Activated T-cell treated with anti-CD3 and anti-CD28 coated beads, Interleukin-2, amount 50 U/mL, for 72 hours (primary cell): ENCODE measurements at places on chromosomes 1 and 21.

- no peak for DNase-seq
These were observed 67.6 kb downstream of the POFUT2 start for GRCh38 chr21:45220071-45220481.

DNA sequence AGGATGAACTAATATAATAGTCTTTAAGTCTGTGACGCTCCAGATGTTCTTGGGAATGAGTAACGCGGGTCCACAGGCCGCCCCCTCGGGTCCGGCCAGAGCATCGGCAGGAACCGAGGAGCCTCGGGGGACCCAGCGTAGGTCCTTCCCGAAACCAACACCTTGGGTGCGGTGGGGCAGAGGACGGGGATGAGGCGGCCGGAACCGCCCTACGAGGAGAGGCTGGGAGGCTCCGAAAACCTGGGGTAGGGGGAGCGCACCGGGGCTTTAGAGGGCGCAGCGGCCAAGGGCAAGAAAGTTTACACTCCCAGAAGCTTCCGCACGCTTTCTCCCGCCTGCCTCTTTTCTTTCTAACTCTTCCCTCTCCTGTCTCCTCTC, 7.1 kb downstream of the DMRTA2 start:
- DNase-seq: no peak

DNA sequence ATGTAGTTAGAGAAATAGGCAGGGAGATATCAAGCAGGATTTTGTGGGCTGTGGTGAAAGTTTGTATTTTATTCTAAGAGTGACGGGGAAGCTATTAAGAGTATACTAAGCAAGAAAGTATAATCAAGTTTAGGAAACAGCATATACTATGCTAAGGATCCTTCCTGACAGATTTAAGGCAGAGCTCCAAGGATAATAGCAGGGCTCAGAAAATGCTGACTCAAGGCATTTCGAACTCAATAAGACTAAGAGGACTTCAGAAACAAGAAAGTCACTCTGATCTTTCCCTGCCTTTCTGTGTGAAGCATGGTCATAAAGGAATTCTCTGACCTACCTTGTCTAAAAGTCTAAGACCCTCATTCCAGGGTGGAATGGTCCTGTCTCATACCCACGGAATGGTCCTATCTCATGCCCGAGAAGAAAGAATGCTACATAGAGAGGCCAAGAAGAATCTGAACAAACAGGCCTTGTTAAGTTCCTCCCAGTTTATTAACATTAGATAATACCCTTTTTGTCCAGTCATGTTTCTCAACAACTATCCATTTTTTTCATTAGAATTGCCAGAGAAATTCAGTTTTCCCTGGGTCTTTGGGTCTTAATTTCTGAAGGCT, 59.1 kb downstream of the HFM1 start:
- no peak for DNase-seq

- no peak for DNase-seq
These were observed 308.2 kb downstream of the DISC1 start for GRCh38 chr1:231934797-231935196.

DNA sequence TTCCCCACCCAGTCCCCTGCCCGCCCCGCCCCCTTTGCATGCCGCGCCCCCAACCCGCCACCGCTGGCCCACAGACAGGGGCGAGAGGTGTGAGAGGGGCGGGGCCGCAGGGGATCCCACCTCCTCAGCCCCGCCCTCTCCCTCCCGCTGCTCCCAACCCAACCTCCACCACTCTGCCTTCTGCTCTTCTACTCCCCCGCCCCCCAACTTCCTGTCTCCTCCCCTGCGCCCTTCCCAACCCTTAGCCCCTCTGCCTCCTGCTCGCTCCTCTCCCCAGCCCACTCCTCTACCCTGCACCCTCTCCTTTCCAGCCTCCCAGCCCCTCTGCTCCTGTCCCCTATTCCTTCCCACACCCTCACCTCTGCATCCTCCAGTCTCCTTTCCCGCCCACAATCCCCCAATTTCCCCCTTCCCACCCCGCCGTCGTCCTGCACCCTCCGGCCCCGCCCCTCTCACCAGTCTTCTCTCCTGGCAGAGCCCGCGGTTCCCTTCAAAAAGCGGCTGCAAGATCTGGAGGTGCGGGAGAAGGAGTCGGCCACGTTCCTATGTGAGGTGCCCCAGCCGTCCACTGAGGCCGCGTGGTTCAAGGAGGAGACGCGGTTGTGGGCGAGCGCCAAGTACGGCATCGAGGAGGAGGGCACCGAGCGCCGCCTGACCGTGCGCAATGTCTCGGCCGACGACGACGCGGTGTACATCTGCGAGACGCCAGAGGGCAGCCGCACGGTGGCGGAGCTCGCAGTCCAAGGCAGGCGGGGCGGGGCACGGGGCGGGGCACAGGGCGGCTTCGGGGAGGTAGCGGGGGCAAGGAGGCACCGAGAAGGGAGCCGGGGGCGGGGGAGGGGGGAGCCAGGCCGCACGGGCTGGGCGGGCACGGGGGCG, 5.4 kb downstream of the OBSCN start:
- peak; percentile 89 for DNase-seq

DNA sequence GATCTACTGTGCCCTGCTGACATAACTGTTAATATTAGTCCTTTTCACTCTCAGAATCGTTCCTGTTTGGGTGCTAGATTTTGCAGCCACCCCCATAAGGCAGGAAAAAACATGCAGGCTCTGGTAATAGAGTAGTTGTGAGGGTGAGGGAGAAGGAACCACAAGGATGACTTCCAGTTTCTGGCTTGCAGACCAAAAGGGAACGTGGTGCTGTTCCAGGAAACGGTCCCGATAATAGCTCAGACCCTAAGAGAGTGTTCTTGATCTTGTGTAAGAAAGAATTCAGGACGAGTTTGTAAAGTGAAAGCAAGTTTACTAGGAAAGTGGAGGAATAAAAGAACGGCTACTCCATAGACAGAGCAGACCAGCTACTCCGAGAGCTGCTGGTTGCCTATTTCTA, 50.7 kb upstream of the RHOU start:
- DNase-seq: no peak

DNA sequence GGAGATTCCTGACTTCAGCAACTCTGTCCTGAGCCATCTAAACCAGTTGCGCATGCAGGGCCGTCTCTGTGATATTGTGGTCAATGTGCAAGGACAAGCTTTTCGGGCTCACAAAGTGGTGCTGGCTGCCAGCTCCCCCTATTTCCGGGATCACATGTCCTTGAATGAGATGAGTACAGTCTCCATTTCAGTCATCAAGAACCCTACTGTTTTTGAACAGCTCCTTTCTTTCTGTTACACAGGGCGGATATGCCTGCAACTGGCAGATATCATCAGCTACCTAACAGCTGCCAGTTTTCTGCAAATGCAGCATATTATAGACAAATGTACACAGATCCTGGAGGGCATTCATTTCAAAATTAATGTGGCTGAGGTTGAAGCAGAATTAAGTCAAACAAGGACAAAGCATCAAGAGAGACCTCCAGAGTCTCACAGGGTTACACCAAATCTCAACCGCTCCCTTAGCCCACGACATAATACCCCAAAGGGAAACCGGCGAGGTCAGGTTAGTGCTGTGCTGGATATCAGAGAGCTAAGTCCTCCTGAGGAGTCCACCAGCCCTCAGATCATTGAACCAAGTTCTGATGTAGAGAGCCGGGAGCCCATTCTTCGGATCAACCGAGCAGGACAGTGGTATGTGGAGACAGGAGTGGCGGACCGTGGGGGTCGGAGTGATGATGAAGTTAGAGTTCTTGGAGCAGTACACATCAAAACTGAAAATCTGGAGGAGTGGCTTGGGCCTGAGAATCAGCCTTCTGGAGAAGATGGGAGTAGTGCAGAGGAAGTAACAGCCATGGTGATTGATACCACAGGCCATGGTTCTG, 2.3 kb downstream of the ZBTB37 start:
- peak; percentile 48 for DNase-seq

DNA sequence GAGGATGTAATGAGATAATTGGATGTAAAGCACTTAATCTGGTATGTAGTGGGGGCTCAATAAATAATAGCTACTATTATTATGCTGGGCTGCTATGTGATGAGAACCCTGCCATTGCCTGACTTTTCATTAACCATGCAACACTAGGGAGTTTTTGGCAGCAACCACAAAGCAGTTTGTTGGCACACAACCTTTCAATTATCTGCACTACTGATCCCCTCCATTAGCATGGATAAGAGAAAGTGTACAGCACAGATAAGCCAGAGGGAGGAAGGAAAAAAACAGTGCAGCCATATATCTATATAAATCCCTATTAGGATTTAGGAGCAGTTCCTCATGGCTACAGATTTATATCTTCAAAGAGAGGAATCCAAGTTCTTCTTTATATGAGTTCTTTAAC, 498.5 kb downstream of the NUF2 start:
- DNase-seq: no peak

DNA sequence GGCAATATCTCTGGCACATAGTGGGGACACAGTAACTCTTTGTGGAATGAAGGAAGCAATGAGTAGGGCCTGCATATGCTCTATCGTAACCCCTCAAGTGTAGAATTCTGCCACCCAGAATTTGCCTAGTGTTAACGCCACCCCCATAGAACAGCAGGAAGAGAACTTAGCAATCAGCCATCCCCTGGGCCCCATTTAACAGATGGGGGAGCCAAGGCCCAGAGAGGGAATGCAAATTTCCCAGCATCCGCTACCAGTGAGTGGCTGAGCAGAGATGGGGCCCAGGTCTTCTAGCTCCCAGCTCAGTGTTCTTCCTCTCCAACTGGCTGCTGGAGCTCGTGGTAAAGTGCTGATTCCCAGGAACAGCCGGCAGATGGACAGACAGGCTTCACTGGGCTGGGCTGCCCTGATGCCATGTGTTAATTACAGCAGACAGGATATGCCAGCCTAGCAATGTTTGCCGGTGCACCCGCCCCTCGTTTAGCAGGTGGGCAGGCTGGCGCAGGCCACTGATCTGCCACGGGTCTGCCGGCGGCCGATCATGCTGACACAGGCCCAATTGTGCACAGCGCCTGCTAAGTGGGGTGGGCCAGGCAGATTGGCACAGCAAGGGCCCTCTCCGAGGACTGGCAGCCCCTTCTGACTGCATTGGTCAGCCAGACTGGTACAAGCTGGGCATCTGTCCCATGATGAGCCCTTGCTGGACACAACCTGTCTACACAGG, 171.9 kb downstream of the IGSF21 start:
- DNase-seq: no peak
